ENCODE measurements at places on chromosomes 16 and 17.

GRCh38 chr17:59392973-59393679, 61.7 kb downstream of the YPEL2 start:
- no peak for DNase-seq

GRCh38 chr16:69378760-69379159, 7.0 kb downstream of the TERF2 start:
- no peak for DNase-seq

GRCh38 chr16:69851491-69852240, 89.5 kb downstream of the WWP2 start:
- DNase-seq: no peak

- no peak for DNase-seq
These were observed 155.1 kb upstream of the CCL2 start for GRCh38 chr17:34099859-34100515.

DNA sequence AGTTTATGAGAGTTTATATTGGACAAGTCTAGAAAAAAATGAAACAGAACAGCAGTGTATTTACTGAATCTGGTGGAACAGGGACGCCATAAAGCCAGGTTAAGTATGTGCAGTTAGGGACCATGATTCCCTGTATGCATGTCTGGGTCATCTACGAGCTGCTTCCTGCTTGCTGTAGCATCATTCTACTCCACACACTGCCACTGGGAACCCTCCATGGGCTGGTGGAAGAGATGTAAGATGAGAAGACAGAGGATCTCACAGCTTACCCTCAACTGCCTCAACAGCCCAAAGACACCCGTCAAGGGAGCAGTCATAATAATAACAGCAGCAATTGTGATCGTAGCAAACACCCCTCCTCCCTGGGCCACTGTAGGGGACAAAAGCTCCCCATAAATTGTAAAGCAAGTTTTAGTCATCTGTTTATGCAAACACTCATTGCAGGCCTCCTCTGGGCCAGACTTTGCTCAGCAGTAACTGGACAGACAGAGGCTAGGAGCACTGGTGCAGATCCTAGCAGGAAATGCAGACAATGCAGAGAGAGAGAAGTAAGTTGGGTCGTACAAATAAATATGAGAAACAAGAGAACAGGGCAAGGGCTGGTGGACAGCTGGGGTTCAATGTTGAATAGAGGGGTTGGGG, 188.0 kb downstream of the SOX9 start:
- no peak for DNase-seq

- peak; percentile 73 for DNase-seq
These were observed 12.5 kb upstream of the FAM171A2 start for GRCh38 chr17:44376124-44376523.

DNA sequence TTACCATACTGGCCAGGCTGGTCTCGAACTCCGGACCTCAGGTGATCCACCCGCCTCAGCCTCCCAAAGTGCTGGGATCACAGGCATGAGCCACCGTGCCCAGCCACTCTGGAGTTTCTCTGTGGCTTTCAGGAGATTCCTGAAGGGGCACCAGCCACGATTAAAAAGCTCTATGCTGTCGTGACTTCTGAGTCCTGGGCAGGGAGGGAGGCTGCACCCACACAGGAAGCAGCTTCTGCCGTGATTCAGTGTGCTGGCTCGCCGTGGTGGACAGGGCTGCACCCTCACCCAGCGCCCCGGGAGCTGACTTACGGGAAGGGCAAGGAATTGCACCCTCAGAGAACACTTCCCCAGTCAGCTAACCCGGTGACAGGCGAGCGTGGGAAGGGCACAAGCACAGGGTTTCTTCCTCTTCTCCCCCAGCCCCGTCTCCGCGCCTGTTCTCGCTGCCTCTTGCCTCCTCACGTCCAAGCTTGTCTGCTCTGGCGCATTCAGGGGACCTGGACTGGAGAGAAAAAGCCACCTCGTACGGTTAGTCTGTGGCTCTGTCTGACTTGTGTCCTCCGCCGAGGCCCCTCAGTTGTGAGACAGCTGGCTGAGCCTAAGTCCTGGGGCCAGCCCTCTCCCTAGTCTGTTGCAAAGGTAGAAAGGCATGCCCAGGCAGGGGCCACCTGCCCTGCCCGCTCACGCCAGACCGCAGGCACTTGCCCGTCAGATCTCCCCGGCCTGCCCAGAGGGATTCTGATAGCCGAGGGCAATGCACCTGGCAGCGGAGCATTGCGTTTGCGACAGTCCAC, 145.0 kb downstream of the SEC14L1 start:
- no peak for DNase-seq

DNA sequence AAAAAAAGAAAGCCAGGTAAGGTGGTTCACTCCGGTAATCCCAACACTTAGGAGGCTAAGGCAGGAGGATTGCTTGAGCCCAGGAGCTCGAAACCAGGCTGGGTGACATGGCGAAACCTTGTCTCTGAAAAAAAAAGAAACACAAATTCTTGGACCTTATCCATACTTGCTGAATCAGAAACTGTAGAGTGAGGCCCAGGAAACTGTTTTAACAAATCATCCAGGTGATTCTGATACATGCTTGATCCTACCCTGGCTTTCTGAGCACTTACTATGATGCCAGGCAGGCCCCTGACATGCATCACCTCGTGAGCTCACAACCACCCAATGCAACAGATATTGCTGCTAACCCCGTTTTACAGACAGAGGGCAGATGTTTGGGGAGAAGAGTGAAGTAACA, 4.0 kb upstream of the NAE1 start:
- DNase-seq: no peak

- no peak for DNase-seq
These were observed 1.3 kb downstream of the CMTR2 start for GRCh38 chr16:71287911-71288310.

DNA sequence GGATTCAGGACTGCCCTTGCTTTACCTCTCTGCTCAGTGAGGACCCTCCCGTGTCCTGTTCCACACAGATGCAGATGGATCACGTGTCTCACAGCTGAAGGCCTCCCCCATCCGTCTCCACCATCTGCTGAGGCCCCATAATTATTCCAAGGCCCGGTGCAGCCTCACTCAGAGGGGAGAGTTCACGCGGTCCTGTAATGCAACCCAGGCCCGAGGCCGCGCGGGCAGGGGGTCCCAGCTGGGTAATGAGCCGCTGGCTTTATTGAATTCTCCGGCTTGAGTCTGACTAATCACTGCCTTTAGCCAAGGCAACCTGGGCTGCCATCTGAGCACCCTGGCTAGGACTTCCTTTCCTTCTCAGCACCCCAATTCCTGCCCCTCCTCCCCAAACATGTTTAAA, 4.4 kb upstream of the WFIKKN2 start:
- DNase-seq: peak; percentile 82

GRCh38 chr16:86556576-86556975, 1.5 kb upstream of the MTHFSD start:
- no peak for DNase-seq

- DNase-seq: no peak
These were observed 139.9 kb upstream of the IRX3 start for GRCh38 chr16:54426553-54426849.

GRCh38 chr17:11797803-11798202, 199.5 kb downstream of the ZNF18 start:
- no peak for DNase-seq

DNA sequence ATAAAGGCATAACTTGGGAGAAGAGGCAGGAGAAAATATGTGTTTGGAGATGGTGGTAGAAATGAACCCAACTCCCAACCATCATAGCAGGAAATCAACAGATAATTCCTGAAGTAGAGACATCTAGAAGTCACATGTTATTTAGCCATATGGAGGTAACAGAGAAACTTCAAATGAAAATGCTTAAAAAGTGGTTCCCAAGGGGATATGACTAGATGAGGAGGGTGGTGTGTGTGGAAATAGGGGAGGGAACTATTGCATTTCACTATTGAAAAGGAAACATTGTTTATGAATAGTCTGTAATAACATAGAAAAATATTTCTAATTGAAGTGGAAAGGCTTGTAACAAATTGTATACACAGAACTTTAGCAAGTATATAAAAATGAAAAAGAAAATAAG, 412.0 kb downstream of the SHISA9 start:
- DNase-seq: no peak

DNA sequence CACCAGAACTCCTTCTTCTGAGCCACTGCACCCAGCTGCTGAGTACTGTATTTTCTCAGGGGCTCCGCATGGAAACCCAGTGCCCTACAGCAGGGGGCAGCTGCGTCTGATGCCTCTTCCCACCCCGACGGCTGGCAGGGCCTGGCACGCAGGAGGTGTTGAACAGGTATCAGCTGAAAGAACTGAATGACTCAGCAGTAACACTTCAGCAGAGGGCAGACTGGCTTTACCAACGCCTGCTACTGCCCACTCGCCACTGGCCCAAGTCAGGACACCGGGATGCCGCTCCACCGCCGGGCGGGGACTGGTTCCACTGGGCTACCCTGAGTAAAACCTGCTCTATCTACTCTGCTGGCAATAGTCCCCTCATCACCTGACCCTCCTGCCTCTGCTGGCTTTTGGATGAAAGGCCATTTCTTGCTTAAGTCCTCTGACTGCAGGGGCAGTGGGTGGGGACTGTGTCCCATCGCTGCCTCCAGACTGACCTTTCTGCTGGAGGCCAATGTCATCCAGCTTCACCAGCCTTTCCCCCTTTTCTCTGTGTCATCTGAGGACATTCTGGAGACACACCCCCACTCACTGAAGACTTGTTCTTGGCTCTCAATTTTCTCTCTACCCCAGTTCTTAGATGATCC, 100.4 kb upstream of the FA2H start:
- DNase-seq: no peak

GRCh38 chr17:67137026-67137370, 92.6 kb downstream of the CACNG1 start:
- no peak for DNase-seq

DNA sequence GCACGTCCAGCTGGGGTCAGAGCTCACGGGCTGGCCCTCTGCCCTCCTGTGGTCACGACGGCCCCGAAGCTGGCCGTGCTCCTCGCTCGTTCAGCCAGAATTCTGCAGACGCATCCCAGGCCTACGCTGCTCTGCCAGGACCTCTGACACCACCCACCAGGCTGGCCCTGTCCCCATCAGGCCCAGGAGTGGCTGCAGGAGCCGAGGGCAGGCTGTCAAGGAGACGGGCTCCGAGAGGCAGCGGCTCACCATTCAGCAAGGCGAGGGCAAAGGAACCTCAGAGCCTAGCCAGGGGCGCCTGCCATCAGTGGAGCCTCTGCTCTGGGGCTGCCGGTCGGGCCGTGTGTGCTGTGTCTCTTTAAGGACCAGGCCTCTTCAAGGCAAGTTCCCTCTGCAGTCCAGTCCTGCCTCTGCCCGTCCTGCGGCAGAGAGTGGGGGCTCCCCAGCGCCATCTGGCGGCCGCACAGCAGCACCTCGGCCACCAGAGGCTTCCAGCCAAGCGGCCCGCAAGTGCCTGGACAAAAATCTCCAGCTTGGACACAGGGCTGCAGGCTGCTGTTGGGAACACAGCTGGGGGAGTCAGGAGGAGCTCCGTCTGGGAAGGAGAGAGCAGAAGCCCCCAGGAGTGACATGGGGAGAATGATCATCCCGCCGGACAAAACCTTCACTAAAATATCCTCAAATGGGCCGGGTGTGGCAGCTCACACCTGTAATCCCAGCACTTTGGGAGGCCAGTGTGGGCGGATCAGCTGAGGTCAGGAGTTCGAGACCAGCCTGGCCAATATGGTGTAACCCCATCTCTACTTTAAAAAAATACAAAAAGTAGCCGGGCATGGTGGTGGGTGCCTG, 7.4 kb upstream of the ABR start:
- peak; percentile 90 for DNase-seq

DNA sequence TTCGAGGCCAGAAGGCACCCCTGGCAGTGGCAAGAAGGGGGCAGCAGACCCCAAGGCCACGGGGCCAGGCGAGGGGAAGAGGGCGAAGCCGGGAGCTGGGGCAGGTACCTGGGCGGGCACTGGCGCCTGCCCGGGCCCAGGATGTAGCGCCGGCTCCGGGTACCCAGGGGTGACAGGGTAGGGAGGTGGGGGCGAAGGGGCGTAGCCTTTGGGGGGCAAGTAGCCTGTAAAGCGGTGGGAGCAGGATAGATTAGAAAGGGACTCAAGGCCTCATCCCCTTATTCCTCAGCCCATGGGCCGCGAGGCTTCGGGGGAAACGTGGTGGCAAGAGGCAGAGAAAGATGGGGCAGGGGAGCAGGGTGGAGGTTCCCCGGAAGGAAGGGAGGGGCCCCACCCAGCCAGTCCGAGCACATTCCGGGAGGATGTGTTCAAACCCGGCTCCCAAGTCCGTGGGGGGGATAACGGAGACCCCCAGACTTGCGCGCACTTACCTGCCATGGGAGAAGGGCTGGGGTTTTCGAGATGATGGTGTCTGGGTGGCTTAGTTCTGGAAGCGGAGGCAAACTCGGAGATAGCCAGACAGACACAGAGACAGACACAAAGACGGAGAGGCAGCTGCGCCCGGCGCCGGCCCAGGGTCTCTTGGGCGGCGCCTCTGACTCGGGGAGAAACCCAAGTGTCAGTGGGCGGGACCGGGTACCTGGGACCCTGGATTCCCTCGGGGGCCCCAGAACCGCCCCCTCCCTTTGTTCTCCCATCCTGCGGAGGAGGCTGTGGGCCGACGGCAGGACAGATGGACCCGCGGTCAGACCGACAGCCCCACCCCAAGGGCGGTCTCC, 493 bp downstream of the PLSCR3 start:
- DNase-seq: no peak

DNA sequence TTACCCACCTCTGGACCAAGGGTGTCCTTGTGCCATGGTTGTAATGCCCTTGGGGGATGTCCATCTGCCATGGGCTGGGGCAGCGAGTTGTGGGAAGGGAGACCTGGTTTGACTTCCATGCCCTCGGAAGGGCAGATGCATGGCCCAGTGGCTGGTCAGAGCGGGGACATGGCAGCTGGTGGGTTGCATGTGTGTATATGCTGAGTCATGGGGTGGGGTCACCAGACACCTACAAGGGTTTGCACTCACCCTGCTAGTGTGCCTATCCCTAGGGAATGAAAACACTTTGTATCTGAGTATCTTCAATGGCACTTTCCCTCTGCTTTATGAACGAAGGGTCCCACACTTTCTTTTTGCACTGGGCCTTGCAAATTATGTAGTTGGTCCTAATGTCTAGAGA, 10.6 kb upstream of the HNF1B start:
- no peak for DNase-seq

GRCh38 chr17:66661411-66662256, 173.3 kb upstream of the CACNG5 start:
- DNase-seq: no peak
